ENCODE measurements at places on chromosomes 16 and 17.

- DNase-seq: no peak
These were observed 2.3 kb downstream of the RND2 start for GRCh38 chr17:43027091-43028032.

- peak; percentile 59 for DNase-seq
These were observed 118.2 kb upstream of the SMURF2 start for GRCh38 chr17:64780096-64781013.

DNA sequence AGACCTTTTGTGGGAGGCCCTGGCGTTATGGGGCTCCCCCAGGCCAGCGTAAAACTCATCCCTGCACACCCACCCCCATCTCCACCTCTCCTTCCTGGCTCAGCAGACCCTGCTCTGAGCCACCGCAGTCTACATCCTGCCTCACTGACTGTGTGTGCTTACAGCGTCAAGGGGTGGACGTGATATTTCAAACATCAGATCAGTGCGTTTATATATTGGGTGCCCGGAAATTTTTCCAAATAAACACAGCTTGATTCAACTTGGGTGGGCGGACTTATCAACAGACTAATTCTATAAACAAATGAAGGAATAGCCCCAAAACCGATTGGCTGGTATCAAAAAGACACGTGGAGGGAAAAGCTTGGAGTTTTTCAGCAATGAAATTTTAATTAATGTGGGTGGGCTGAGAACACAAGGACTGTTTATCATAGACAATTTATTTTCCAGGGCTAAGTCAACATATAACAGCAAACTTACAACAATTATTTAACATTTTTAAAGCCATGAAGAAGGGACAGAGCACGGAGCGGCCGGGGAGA lies at the start of gene FOXL1:
TSS of gene FOXL1 (plus strand) at position 489 of the 539 bp plus-strand sequence. CDS start 175 bp downstream, outside the sequence.
- DNase-seq: no peak

GRCh38 chr17:60629120-60629519 lies 29.1 kb downstream of the PPM1D start:
- no peak for DNase-seq

DNA sequence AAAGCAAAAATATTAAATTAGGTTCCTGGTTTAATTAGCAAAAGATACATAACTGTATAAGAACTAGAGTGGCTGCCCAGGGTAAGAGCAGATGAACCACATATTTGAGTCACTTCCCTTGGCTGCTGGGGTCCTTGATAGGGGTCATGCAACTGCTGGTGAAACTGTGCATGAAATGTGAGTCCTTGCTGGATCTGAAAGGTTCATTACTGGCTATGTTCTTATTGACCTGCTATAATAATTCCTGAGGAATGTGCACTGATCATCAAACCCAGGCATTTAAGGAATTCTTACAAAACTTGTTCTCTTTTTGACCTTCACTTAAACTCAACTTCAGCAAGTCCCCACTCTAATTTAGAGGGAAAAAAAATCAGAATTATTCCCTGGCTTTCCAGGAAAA lies 183.4 kb downstream of the ZNF18 start:
- no peak for DNase-seq

DNA sequence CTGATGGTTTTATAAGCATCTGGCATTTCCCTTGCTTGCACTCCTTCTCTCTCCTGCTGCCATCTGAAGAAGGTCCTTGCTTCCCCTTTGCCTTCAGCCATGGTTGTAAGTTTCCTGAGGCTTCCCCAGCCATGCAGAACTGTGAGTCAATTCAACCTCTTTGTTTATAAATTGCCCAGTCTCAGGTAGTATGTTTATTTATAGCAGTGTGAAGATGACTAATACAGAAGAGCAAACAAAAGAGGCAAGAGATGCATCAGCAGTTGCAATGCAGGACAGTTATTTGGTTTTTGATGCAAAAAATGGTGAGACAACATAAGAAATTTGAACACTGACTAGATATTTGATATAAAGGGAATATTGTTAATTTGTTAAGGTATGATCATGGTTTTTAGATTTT lies 16.8 kb downstream of the TMEM100 start:
- no peak for DNase-seq

GRCh38 chr16:77970371-77970770 lies 52.0 kb upstream of the CLEC3A start:
- no peak for DNase-seq

DNA sequence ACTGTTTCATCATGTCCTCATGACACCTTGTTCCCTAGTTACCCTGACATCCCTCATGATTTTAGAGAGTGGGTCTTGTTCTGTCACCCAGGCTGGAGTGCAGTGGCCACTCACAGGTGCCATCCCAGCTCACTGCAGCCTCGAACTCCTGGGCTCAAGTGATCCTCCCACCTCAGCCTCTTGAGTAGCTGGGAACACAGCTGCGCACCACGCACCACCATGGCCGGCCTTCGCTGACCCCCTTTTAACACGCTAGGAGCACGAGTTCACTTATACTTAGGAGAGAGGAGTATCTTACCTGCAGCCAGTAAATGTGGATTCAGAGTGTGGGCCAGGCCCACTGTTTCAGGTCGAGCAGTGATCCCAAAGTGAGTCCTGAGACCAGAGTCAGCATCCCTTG lies 21.4 kb downstream of the NT5M start:
- DNase-seq: no peak

- no peak for DNase-seq
These were observed 2.3 kb downstream of the IL17C start for GRCh38 chr16:88640498-88641247.

- no peak for DNase-seq
These were observed 217.3 kb upstream of the SDK2 start for GRCh38 chr17:73861543-73861942.

GRCh38 chr17:58281511-58282011 lies 826 bp upstream of the MPO start:
- no peak for DNase-seq

- no peak for DNase-seq
These were observed 245.9 kb downstream of the TOX3 start for GRCh38 chr16:52301026-52301425.

DNA sequence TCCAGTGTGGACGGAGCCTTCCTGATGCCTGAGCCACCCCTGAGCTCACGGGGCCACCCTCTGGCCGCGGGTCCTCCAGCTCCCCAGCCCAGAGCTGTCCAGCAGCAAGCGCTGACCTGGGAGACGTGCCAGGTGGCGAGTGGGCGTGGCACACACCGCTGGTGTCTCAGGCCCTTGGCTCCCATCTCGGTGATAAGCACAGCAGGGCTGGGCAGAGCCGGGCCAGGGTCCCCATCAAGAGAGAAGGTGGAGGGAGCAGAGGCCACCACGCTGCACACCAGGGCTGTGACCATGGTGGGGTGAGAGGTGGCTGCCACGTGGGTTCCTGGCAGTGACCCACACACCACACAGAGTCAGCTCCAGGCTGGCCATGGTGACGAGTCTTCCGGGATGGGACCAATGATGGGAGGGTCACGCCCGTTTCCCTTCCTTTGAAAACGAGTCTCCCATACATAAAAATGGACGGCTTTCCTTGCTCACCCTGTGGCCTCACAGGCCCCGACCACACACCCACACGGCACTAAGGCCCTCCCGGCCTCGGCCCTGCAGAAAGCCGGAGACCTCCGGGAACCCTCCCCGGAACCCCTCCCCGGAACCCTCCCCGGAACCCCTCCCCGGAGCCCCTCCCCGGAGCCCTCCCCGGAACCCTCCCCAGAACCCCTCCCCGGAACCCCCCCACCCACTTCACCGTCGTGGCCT lies 16.8 kb downstream of the UTS2R start:
- no peak for DNase-seq

DNA sequence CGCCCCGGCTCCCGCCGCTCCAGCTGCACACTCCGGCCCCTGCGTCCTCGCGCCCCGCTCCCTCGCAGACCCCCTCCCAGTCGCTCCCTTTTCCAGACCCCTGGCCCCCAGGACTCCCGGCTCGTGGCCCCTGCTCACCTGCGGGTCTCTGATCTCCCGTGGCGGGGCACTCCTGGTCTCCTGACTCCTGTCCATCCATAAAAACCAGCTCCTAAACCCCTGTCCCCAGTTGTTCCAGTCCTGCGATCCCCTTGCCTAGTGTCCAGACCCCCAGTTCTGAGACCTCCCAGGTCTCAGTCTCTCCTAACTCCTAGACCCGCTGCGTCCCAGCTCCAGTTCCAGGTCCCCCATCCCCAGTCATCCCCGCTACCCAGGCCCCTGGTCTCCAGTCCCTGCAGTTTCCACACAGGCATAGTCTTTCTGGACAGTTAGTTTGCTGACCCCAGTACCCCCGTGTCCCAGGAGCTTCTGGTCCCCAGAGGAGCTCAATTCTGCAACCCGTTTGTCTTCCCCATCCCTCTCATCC lies 379 bp downstream of the SNX29 start:
- no peak for DNase-seq

DNA sequence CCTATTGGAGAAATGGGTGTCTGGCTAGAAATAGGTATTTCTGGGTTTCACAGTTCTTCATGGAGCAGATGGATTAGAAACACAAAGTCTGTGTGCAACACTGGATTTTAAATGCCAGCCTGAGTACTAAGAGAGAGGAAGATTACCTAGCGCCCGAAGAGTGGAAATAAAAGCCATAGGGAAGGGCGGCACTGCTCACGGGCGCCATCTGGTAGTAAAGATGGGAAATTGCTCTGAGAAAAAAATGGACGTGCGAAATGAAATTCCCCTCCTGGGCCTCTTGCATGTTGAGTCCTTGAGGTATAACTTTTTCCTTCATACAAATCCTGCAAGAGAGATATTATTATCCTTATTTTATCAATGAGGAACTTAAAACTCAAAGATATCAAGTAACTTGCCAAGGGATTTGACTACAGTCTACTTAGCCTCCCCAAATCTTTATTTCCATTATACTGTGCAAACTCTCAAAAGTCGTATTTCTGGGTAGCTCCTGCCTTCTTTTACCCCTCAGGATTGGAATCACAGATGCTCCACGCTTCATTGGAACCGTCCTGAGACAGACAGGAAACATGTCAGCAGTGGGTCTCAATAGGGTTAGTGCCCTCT lies 72.8 kb downstream of the MMD start:
- peak; percentile 11 for DNase-seq

DNA sequence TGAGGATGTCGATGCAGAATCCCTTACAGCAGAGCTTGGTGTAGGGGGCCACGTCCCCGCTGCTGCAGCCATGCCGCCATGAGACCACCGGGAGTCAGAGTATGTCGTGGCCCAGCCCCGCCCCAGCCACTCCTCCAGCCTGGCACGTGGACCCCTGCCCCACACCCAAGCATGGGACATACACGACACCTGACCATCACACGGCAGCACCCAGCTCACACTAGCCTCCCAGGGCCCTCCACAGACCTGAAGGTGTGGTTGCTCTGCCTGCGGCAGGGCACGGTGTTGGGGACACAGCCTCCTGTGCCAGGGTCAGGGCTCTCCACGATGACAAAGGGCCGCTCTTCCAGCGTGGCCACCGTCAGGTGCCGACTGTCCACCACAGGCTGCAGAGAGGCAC lies 9.4 kb downstream of the GRIN2C start:
- no peak for DNase-seq

DNA sequence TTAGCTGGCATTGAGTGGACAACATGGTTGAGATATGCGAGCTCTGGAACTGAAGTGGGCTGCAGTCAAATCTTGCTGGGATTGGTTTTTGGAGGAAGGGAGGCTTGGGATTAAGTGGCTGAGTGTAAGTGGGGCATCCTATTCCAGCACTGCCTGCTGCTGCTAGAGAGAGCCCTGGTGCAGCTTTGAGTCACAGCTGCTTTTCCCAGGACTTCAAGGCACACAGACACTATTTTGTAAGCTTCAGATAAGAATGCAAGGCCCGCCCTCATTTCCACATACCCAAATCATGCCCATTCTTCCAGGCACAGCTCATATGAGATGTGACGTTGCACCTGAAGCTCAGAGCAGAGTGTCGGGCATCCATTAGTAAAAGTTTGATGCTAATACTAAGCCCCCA lies 10.2 kb upstream of the MAF start:
- DNase-seq: no peak

DNA sequence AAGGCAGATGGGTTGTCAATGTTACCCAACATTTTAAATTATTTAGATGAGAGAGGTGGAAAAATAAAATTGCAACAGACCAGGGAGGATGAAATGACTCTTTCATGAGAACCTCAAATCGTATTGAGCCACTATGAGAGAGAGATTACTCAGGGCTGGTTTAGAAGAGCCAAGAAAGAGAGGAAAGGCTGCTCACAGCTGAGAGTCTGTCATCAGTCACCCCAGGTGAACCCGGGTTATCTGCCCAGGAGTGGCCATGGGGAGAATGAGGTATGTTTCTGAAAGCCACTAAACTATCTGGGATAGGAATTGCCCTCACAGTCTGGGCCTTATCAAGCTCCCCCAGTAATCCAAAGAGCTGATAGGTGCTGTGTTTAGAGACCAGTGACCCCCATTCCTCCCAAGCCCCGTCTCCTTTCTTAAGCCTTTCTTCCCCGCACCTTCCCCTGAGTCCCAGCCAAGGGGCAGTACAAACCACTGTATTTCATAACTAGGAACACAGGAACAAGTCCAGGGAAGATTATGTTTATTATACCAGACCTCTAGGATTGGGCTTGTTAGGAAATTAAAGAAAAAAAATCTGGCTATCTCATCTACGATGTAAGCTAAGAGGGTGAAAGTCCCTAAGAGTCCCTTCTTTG lies 158.9 kb upstream of the NOL11 start:
- DNase-seq: no peak

- DNase-seq: no peak
These were observed 52.3 kb upstream of the RASL10B start for GRCh38 chr17:35679007-35679682.

GRCh38 chr16:55120826-55121225 lies 190.2 kb downstream of the IRX5 start:
- no peak for DNase-seq

DNA sequence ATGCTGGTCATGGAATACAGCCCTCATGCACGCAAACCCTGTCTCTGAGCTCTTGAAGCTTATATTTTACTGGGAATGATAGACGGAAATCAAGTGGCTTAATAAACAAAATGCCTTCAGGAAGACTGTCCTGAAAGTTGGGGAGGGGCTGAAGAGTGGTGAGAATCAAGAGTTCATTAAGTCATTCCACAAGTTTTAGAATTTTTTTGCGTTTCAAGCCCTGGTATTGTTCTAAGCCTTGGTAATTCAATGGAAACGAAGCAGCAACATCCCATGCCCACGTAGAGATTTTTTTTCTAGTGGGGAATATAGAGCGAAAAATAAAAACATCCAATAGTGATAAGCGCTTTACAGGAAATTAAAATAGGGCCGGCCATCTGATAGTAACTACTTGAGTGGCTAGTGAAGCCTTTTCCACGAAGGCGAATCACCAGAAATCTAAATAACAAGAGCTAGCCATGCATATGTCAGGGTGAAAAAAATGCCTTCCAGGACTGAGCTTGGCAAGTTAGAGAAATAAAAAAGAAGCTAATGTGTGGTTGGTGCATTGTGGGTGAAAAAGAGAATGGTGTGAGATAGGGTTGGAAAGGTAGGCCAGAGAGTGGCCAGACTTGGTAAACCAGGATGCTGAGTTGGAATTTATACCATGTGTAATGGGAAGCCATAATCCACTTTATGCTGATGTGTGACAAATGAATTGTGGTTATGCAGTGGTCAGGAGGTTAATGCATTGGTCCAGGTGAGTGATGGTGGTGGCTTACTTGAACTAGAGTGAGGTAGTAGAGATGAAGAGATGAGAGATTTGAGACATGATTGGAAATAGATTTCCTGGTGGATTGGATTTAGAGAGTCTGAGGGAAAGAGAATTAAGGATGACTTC lies 772 bp downstream of the PFAS start:
- no peak for DNase-seq
